ENCODE measurements at places on chromosomes 12 and 14.

GRCh38 chr12:38480594-38480993 lies 164.0 kb downstream of the ALG10B start:
- DNase-seq = no peak

- DNase-seq = no peak
Measured at GRCh38 chr12:56479625-56480024, 8.3 kb downstream of the GLS2 start.

DNA sequence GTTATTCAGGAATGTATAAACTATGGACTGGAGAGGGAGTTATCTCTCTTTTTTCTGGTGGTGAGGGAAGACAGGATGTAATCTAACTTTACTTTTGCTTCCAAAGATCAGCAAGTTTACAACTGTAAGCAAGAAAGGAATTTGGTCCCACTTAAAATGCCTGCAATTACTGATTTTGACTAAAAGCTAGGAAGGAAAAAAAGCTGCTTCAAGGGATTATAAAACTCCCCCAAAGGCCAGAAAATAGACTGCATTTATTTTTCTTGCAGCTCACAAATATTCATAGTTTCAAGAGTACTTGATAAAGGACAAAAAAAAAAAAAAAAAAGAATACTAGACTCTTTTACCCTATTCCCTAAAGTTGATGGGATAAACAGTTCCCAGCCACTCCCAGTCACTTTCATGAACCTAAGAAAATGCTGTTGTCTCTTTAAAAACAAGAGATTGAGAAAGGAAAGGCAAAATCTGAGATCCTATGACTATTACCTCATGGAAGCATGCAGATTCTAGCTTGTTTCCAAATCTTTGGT lies 128.7 kb upstream of the BMP4 start:
- DNase-seq = no peak

DNA sequence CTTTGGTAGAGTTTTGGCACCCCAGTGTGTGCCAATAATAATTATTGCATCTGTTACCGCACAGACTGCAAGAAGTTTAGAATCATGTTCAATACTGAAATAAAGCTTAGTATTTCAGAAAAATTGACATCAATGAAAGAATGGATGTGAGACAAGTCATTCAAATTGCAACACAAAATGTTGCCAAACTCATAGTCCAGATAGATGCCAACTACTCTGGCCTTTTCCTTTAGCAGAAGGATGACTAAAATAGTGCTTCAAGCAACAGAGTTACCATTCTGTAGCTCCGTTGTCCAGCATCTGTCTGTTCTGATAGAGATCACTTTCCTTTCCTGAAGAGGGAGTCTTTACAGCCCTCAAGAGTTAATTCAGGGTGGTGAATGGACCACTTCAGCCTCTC lies 77.5 kb downstream of the LIN7A start:
- DNase-seq = no peak

DNA sequence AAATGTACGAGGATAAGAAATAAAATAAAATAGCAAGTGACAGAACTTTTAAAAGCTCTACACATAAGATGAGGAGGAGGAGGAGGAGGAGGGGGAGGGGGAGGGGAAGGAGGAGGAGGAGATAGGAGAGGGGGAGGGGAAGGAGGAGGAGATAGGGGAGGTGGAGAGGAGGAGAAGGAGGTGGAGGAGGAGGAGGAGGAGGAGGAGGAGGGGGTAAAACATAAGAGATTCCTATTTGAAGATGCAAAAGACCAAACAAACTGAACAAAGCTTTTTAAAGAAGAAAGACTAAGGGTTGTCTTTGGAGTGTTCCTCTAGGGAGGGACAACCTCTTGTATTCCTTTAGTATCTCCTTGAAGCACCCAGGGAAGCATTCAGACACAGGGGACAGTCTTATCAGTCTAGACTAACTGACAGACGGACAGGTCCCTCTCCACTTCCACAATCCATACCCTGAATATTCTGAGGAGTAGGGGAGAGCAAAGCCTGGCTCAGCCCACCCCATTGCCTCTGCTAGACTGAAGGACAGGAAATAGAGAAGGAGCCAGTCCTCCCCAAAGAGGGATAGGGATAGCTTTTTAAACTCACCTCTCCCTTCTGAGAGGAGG lies 12.9 kb downstream of the TC2N start:
- DNase-seq = no peak

DNA sequence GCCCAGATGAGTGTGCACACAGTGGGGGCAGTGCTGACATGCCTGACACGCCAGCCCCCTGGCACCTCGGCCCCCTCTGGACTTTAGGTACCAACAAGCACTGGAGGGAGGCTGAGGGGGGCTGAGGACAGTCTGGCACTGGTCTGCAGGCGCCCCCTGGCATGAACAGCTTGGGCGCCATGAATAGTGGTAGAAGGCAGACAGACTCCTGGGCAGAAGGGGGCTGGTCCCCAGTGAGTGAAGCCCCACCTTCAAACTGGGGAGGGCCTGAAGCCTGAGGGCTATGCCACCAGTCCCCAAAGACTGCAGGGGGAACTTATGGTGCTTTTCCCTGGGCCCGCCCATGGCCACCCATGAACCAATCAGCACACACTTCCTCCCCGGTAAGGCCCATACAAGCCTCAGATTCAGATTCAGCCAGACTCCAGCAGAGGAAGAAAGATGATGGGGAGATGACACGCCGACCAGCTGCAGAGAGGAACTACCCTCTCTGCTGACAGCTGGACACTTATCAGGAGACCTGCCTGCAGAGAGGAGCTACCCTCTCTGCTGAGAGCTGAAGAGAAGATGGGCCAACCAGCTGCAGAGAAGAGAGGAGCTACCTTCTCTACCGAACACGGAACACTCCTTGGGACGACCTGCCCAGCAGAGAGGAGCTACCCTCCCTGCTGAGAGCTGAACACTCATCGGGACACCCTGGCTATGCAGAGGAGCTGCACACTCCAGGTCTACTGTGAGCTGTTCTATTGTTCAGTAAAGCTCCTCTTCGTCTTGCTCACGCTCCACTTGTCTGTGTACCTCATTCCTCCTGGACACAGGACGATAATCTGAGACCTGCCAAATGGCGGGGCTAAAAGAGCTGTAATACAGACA lies 324.5 kb downstream of the PCNX1 start:
- DNase-seq = no peak

GRCh38 chr12:71438670-71439361 lies 782 bp upstream of the LGR5 start:
- DNase-seq = no peak

DNA sequence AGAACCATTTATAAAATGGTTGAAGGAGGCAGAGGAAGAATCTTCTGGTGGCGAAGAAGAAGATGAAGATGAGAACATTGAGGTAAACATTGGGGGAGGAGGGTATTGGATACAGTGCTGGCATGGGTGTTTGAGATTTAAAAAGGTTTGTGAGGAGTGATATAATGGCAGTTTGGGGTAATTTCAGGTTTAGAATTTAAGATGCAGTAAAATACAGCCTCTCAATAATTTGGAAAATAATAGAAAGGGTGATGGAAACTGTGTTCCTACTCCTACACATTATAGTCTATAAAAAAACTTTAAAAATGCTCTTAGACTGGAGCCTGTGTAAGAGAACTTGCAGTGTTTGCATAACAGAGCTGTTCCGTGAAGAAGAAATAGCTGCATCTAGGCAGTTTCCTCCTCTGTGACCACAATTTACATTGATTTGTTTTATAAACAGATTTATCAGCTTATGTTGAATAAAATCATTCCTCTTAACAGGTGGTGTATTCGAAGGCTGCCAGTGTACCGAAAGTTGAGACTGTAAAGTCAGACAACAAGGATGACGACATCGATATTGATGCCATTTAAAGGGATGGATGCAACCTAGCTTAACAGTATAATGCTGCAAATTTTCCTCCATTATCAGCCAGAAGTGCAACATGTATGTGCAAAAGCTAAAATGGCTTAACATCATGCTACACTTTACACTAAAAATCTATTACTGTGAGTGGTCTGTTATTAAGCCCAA lies 6.6 kb downstream of the EIF5 start:
- no peak for DNase-seq

DNA sequence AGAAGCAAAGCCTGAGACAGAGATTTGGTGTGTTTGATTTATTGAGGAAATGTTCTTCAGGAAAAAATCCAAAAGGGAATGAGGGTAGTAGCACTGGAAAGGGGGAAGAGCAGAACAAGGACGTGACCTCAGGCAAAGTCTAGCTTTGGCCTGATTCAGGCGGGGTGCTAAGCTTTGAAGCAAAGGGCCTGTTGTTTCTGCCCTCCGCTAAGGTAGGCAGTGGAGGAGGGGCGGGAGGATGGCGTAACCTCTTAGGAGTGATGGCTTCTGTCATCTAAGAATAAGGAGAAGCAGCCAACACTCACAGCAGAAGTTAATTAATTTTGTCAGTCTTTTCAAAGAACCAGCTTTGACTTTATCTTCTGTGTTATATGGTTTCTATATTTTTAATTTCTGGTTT lies 20.4 kb downstream of the ABHD12B start:
- DNase-seq = no peak

DNA sequence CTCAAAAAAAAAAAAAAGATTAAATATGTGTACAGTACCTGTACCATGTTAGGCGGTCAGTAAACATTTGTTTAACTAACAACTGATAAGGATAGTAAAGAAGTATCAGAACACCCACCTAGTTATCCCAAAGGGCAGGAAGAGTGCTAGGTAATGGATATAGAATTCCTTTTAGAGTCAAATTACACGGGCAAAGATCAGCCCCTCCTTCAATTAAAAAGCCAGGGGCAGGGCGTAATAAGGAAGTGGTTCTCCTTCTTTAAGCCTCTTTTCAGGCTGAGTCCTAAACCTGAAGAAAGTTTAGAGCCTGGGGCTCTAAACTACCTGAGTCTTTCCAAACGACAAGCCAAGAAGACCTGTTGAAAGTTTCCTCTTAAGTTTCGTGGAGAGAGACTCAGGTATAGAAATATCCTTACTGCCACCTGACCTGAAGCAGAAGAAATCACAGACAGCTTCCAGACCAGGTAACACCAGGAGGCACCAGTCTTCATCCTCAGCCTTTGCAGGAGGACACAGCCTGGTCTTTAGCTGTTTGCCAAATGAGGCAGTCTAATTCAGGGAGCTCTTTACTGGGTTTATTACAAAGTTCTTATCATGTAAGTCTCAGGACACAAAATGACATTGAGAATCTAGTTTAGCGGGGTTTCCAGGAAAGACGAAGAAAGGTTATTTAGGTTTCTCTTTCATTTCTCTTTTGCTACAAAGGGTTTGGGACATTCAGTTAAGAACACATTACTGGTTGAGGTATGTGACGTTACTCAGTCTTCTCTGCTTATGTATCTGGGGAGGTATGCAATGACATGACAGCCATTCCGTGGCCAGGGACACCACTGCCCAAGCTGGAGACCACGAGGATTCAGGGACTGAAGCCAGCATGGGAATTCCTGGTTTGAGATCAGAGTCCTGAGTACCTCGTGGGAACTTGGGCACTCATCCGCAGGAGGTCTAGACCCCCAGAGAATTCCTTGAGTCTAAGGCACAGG lies at the start of gene BCL2L14:
Gene BCL2L14 (plus strand): TSS at position 266 of the 983 bp plus-strand sequence. CDS start 8,367 bp downstream, outside the sequence.
- peak; percentile 17 for DNase-seq

GRCh38 chr12:97476255-97476654 lies 13.7 kb downstream of the RMST start:
- no peak for DNase-seq

- peak; percentile 24 for DNase-seq
Measured at GRCh38 chr14:79658769-79659168, 552.5 kb downstream of the DIO2 start.

DNA sequence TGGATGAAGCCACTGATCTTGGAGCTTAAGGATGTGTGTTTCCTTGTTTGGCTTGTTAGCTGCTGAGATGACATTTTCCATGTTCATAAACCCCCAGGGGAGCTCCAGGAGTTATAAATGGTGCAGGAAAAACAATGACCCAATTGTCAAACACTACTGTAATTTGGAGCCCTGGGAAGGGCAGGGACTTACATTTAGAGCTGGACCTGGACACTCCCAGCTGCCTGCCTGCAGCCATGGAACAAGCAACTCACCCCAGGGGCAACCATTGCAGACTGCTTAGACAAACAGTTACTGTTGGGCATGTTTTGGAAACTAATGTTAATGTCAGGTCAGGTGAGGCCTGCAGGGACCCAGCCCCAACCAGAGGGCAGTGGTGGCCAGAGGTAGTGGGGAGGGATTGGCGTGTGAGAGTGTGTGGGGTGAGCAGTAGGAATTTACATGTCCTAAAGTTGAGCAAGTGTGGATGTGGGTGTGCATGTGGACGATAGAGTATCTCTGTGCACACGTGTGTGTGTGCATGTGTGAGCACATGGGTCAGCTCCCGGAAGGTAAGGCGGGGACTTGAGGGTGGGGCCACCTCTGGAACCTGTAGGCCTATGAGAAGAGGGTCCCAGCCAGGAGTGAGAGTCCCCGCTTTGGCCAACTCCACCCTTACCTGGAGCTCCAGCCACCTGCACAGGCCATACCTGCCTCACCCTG lies 86.4 kb upstream of the NOS1 start:
- DNase-seq = peak; percentile 77

- DNase-seq = no peak
Measured at GRCh38 chr12:93244514-93245077, 133.1 kb upstream of the NUDT4 start.

DNA sequence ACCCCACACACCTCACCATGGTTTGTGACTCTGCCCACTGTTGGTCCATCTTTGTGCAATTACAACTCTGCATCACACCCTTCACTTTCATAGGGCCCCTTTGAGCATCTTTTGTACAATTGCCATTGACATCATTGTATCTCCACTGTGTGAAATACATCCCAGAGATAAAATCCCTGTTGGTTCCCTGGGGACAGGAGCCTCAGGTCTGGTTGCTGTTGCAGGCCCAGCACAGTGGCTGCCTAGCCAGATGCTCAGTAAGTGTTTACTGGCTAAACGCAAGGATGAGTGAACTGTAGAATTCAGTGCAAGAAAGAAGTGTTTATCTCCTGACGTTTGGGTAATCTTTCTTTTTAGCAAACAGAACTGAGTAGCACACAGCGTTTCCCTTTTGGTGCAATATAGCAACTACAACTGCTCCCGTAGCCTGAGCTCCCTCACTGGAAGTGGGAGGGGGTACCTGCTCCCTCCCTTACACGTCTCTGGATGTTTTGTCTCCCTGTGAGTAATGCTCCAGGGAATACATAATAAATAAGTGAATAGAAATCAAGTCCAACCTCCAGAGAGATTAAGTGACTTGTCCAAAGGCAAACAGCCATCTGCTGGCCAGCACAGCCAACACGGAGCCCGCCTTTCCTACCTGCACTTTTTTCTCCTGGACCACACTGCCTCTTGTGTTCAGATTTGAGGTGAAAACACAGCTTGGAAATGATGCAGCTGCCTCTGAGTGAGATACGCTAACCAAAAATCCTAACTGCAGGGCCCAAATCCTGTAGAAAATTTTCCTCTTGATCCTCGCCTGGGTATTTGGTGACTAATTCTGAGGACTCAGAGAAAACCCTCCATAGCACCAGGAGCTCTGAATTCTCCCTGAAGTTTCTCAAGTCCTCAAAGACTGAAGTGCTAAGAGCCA lies 27.4 kb downstream of the GALNT16 start:
- DNase-seq = no peak

- DNase-seq = no peak
Measured at GRCh38 chr12:53454707-53455106, 2.8 kb downstream of the PCBP2 start.

- peak; percentile 44 for DNase-seq
Measured at GRCh38 chr12:52050116-52050757, 1.0 kb upstream of the NR4A1 start.

- DNase-seq = peak; percentile 18
Measured at GRCh38 chr12:14936224-14936861, 2.0 kb downstream of the ERP27 start.
